ENCODE measurements at places on chromosomes 5 and 9.

- DNase-seq = no peak
Observed at GRCh38 chr5:137236252-137236651, 262.9 kb downstream of the SPOCK1 start.

DNA sequence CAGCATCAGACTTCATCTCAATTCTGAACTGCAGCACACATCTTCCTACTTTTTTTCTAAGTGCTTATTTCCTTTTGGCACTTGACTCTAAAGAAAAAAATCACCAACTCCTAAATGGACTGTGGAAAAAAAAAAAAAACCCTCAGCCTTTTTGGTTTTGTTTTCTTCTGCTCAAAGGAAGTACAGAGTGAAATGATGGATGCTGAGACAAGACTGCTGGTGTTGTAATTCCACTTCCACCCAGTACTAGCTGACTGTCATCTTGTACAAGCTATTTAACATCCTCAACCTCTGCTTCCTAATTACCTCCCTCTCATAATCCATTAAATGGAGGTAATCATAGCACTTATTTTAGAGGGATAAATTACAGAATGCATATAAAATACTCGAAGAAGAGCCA is 171.5 kb upstream of the GNA14 start:
- DNase-seq = no peak

- no peak for DNase-seq
Observed at GRCh38 chr5:99102073-99102697, 173.4 kb upstream of the CHD1 start.

- no peak for DNase-seq
Observed at GRCh38 chr5:151047814-151048425, 27.5 kb downstream of the GPX3 start.

- DNase-seq = no peak
Observed at GRCh38 chr9:27212621-27213020, 84.3 kb downstream of the EQTN start.

GRCh38 chr9:132610661-132611060 is 28.3 kb downstream of the BARHL1 start:
- no peak for DNase-seq

- DNase-seq = no peak
Observed at GRCh38 chr9:34252016-34252415, 73.2 kb downstream of the UBAP1 start.

GRCh38 chr9:127783111-127784008 is 2.5 kb upstream of the CDK9 start:
- DNase-seq = peak; percentile 52

- no peak for DNase-seq
Observed at GRCh38 chr5:73591698-73592501, 26.4 kb downstream of the UTP15 start.

DNA sequence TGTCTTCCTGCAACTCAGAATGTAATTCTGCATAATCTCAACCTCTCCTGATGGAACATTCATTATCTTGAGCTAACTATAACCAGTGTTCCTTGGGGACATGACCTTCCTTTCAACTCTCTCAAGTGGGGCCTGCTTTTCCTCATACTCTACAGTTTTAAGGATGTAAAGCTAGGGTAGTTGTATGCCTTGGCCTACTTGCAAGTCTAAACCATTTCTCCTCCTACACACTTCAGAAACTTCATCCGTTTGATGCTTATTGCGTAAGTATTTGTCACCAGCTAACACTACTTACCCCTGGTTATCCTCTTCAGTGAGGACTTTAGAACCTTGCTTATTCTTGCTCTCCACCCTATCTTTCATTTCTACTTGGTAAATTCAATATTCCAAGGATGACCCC is 548.9 kb downstream of the HINT1 start:
- no peak for DNase-seq

DNA sequence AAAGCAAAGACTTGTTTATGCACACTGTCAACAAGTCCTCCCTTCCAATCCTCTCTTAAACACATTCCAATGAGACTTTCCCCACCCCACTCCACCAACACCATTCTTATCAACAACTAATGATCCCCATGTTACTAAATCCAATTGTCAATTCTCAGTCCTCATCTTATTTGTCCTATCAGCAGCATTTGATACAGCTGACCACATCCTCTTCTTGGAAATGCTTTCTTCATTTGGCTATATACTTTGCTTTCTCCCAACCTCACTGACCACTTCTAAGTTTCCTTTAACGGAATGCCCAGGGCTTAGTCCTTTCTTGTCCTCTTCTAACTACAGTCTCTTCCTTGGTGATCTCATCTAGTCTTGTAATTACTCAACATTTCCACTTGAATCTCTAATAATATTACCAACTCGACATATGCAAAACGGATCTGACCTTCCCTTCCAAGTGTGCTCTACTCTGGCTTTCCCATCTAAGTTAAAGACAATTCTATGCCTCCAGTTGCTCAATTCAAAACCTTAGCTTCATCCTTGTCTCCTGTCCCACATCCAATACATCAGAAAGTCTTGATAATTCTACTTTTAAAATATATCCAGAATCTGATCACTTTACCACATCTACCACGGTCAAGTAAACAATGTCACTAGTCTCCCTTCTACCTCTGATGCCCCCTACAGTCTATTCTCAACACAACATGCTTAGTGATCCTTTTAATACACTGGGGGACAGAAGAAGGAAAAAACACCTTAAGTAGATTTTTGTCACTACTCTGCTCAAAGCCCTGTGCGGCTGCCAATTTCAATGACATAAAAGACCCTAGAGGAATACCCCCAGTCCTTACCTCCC is 25.5 kb downstream of the AGTPBP1 start:
- no peak for DNase-seq

Measured in stimulated activated CD4-positive, alpha-beta T cell treated with anti-CD3 and anti-CD28 coated beads, Interleukin-15, amount 100 ng/mL, for 1 hour (primary cell).